Bronchus fibroblast of lung (primary cell): ENCODE measurements at places on chromosomes 6 and 20. TPM values are rescaled to one million over a fixed set of nuclear protein-coding genes. Genes with fewer than 3 reads are reported as not detected.

CAGE1 gene
- total RNA-seq, result 0.17 TPM in 1 of 2 replicates, not detected in the other

TMEM217 gene
- 0.30 TPM in 1 of 2 replicates, not detected in the other for total RNA-seq

EPPIN gene
- not detected in 2 replicates for total RNA-seq

CTSZ gene
- total RNA-seq, result 52.8 and 58.0 TPM in 2 replicates

C20orf144 gene
- total RNA-seq, result 0.30 and 0.84 TPM in 2 replicates

NFATC2 gene
- 0.15 and 0.17 TPM in 2 replicates for total RNA-seq

NKAIN4 gene
- not detected in 2 replicates for total RNA-seq

SH3BGRL2 gene
- total RNA-seq, result 3.0 and 3.7 TPM in 2 replicates

ATP6V1G2 gene
- total RNA-seq, result 1.2 and 2.7 TPM in 2 replicates
